ENCODE measurements at places on chromosomes 2 and 18. TPM values are rescaled to one million over a fixed set of nuclear protein-coding genes. Genes with fewer than 3 reads are reported as not detected.

DNA sequence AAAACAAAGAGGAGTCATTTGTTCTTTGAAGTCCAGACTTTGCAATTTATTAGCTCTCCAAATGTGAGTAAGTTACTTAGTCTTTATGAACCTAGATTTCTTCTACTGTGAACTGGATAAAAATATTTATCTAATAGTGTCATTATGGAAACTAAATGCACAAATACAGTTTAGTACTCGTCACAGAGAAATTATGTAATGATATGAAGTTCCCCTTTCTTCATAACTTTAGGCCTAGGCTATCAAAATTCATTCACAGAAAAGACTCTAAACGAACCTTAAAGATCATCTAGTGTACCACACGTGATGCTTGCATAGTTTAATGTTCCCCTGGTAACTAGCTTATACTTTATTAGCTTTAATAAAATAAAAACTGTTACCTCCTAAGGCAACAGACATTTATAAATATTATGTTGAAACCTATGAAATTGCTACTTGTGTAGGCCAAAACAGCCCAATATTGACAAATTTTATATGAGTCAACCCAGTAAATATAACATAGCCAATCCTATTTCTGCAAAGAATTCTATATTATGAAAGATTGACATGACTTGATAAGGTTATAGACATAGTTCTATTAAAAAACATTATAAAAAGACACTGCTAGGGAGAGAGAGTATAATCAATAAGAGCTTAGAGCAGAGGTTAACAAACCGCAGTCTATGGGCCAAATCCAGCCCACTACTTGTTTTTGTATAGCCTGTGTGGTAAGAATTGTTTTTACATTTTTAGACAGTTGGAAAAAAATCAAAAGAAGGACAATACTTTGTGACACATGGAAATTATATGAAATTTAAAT, 44.9 kb upstream of the ITPRID2 start:
- DNase-seq: no peak

- no peak for DNase-seq
Measured at GRCh38 chr2:12074126-12074844, 327.9 kb downstream of the LPIN1 start.

GRCh38 chr2:147542351-147542750, 302.5 kb upstream of the ACVR2A start:
- no peak for DNase-seq

GRCh38 chr2:238391042-238391689, 35.6 kb upstream of the ASB1 start:
- DNase-seq: no peak

DNA sequence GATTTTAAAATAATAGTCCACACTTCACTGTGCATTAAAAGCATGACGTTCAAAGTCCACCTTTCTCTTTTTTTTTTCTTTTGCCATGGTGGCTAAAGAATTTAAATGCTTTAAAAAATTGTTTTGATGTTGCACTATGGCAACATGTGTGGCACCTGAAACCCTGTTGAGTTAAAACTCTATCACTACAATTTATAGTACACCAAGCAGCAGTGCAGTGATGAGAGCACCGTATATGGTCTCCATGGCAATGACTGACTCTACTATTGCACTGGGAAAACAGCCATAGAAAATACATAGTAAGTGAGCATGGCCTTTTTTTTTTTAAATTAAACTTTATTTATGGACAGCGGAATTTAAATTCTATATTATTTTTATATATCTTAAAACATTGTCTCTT, 298.8 kb downstream of the FIGN start:
- DNase-seq: no peak

DNA sequence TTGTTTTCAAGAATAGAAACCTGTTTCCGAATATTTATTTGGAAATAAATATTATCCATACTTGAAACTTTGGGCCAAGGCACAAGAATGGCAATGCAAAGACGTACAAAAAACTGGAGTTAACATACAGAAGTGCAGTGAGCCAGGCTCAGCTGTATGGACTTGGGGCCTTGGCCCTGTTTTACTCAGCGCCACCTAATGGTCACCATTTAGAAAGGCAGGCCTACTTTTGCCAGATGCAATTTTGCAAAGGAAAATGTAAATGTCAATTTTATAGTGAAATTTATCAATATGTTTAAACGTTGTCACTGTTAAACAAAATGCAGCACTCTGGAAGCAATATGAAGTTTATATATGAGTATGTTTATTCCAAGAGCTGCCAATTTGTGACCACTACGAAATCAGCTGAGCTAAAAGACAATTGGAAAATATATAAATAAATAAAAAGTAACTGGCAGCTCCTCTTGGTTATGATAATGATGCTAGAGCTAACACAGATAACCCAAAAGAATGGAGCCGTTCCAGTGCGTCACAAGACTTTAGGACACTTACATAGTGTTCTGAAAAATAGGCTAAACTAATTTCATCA, 155.0 kb downstream of the ARHGAP15 start:
- DNase-seq: peak; percentile 46

- DNase-seq: no peak
Measured at GRCh38 chr18:8249811-8250210, 359.4 kb upstream of the RAB12 start.

- no peak for DNase-seq
Measured at GRCh38 chr2:61786876-61787275, 67.0 kb downstream of the FAM161A start.

DNA sequence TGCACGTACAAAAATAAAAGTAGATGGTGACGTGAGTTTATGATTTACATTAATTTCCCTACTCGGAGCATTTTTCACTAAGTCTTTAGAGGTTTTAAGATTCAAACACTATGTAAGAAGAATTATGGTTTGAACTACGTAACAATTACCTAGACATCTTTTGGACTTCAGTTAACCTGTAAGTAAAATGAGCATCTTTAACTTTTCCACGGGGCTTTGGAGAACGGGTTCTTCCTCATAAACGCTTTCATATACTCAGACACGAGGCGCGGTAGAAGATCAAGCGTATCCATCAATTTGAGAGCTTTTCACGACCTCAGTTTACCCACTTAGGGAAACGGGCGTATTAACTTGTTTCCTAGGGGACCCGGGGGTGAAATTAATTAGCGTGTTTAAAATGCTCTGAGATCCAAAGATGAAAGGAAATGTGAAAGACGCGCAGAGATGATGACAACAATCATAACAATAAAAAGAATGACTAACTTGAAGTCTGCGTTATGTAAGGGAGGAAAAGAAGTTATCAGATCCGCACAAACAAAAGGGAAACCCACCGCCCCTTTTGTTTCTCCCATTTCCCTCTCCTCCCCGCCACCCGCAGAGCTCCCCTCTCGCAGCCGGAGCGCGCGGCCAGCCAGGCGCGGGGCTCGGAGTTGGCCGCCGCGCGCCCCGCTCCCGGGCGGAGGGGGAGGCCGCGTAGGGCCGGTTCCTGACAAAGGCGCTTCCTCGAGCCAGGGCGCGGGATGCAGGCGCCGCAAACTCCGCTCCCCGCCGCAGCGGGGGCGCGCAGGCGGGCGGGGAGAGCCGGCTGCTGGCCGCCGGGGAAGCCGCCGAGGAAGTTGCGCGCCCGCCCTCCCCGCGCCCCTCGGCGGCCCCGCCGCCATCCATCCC, 807 bp downstream of the PELI1 start:
- peak; percentile 44 for DNase-seq

DNA sequence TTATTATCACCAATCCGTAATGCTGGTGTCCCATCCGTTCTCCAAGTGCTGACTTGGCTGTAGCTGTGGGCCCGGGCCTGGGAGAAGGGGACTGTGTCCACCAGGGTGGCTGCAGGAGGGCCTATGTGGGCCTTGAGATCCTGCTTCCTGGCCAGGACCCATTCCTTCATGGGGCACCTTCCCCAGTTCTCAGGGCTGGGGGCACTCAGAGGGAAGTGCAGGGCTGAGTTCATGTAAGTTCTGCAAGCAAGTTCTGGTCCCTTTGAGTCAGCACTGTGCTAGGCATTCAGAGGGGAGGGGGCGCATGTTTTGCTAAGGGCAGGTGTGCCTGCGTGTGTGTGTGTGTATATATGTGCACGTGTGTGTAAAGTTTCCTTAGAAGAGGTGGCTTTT, 94.0 kb downstream of the GLI2 start:
- no peak for DNase-seq

Gene CROCC2
- not detected for total RNA-seq

Gene MYO1B
- 137 TPM for total RNA-seq

Gene MERTK
- total RNA-seq: under 0.01 TPM

Gene MARCO
- not detected for total RNA-seq
